ENCODE measurements at places on chromosomes 3 and 15. TPM values are rescaled to one million over a fixed set of nuclear protein-coding genes. Genes with fewer than 3 reads are reported as not detected.

The WDR49 gene
- polyA plus RNA-seq, result 0.20 TPM

The FES gene
- 12.6 TPM for polyA plus RNA-seq

The LHFPL4 gene
- polyA plus RNA-seq, result 0.05 TPM

The TRA2B gene
- polyA plus RNA-seq, result 154 TPM

The SOX14 gene
- polyA plus RNA-seq, result not detected

The CEP97 gene
- polyA plus RNA-seq, result 12.5 TPM

The ROBO2 gene
- 2.2 TPM for polyA plus RNA-seq

The SPATA16 gene
- not detected for polyA plus RNA-seq

- DNase-seq, result no peak
Measured at GRCh38 chr15:101723171-101723873, 951 bp downstream of the TARS3 start.

GRCh38 chr3:38371541-38372213 lies 25.1 kb downstream of the XYLB start:
- no peak for DNase-seq

DNA sequence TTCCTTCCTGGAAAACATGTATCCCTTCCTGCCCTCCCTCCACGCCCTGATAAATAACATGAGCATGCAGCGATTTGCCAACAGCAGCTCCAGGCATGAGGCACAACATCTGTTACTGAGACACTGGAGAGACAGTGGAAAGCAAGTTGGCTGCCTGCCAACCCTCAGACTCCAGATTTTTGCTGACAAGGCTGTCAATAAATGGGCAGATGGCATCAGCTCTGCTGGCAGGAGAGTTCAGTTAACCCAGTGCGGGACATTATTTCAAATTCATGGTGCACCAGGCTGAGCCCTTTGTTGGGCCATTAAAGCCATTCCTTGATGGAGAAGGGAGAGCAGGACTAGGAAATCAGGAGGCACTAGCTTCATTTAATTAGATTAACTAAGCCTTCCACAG lies 293.3 kb downstream of the MEX3B start:
- no peak for DNase-seq

- DNase-seq, result peak; percentile 32
Measured at GRCh38 chr15:66774001-66774814, 72.2 kb downstream of the SMAD6 start.

- no peak for DNase-seq
Measured at GRCh38 chr15:89958107-89958805, 42.9 kb upstream of the ZNF710 start.

DNA sequence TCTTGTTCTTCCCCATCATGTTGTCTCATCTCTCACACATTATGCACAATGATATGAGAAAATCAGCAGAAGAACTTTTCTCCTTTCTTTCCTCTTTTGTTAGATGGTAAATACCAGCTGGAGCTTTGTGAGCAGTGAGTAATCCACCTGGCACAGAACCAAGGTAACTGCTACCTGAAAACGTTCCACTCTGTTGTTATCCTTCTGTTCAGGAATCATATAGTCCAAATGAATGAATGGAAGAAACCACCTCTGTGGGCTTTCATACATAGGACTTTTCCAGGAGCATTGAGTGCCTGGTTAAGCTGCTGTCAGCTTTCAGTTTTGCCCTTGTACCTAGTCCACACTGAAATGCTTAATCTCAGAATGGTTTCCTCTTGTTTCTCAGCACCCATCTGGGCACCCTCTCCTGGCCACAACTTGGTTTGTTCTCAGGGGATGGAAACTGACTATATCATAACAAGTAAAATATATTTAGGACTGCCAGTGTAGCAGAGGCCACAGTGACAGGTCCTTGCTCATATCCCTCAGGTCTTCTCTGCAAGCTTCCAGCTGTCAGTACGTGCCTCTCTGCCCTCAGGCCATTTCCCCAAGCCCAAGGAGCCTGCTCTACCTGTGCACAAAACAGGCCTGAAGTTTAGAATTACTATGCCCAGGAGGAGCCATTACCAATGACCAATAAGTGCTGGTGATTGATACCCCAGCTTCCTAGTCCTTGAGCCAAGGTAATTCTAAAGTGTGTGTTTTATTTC lies 23.5 kb upstream of the SLC4A7 start:
- DNase-seq, result no peak

- DNase-seq, result no peak
Measured at GRCh38 chr15:61564785-61565184, 335.7 kb upstream of the RORA start.

DNA sequence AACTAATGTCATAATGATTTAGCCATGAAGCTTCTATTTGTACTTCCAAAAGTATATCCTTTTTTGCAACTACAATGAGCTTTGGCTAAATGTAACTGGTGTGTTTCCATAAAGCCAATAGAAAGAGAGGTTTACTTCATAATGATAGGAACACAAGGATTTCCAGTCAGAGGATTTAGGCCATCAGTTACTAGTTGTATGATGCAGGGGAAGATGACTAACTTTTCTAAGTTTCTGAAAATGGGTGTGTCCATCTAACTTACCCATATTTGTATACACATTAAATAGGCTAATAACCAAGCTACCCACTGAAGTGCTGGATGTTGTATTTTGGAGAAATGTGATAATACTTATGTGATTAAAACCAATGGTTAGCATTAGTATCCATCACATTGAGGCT lies 55.7 kb downstream of the SLC4A7 start:
- DNase-seq, result no peak

DNA sequence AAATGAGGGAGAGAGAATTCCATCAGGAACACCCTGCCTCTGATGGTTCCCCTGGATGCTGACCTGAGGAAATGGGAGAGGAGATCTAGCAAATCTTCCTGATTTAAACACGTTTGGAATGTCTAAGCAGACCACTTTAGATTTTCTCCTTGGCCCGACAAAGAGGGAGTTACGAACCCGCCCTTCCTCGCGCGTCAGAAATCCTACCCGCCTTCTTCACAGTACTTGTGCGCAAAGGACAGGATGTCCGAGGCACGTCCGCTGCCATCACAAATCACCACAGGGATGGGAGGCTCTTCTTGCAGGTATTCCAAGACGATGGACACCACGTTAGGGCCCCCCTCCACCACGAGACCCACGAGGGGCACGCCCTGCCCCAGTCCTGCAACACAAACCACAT lies 38.6 kb downstream of the TRPM1 start:
- no peak for DNase-seq

GRCh38 chr15:92071045-92071634 lies 217.6 kb downstream of the SLCO3A1 start:
- no peak for DNase-seq

GRCh38 chr3:191348098-191348497 lies 17.8 kb upstream of the UTS2B start:
- no peak for DNase-seq

DNA sequence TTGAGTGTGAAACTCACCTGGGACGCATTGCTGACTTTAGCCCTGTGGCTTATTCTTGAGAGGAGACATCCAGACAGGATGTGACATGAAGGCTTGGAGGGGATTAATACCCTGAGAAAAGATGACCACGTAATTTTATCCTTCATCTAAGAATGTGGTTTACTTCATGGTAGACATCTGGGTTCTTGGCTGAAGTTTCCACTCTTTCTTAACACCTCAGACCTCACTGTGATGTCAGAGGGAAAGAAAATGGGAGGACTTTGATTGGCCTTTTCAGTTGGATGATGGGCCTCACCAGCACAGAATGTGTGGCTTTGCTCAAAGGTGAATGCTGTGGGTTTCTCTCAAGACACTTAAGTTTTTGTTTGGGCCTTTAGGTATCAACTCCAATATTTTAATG lies 16.5 kb downstream of the GORASP1 start:
- no peak for DNase-seq

DNA sequence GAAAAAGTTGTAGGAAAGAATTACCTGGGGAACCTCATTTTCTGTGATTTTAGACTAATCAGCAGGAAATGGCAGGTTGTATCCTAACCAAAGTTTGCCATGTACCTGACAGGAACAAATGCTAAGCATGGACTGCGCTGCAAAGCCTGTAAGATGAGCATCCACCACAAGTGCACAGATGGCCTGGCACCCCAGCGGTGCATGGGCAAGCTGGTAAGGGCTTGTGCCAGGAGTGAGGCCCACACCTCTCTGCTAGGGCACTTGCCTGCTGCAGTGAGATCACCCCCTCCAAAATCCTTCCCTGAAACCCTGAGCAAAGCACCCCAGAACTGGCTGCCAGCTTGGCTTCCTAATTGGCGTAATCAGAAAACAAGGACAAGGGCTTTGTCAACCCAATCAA lies 102.6 kb downstream of the STAC start:
- no peak for DNase-seq

DNA sequence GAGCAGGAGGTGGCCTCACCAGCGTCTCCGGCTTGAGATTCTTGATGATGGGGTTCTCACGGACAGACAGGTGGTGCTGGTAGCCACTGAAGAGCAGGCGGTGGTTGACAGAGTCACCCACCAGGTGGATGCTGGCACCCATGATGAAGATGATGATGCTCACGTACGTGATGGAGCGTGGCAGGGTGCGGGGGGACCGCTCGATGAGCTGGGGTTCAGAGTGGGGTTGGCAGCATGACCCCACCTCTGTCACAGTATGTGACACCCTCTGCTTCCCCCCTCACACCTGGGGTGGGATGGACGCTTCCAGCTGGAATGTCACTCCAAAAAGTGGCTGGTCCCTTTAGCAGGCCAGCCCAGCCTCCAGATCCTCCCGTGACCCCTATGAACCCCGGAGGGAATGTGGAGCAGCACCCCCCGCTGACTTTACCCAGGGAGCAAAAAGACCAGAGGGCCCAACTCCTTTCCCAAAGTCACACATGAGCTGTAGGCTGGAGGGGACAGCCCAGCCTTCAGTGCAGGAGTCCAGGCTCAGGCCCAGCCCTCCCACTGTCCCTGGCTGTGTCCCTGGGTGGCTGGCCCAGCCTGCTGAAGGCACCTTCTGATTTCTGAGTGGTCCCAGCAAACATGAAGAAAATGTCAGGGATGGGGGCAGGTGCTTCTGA lies 6.7 kb upstream of the CALML4 start:
- DNase-seq, result no peak

DNA sequence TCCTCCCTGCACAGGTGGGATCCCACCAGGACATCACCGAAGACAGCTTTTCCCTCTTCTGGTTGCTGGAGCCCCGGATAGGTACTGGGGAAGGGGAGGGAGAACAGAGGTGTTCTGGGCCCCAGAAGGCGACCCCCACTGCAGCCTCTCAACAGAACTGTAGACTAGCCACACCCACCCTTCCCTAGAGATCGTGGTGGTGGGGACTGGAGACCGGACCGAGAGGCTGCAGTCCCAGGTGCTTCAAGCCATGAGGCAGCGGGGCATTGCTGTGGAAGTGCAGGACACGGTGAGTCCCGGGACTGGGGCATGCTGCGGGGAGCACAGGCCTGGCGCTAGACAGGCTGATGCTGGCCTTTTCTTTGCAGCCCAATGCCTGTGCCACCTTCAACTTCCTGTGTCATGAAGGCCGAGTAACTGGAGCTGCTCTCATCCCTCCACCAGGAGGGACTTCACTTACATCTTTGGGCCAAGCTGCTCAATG lies 809 bp downstream of the NDUFAF3 start:
- no peak for DNase-seq

- no peak for DNase-seq
Measured at GRCh38 chr15:68553994-68554720, 24.6 kb upstream of the CORO2B start.

GRCh38 chr3:119703820-119704531 lies 1.2 kb downstream of the CFAP91 start:
- DNase-seq, result no peak

DNA sequence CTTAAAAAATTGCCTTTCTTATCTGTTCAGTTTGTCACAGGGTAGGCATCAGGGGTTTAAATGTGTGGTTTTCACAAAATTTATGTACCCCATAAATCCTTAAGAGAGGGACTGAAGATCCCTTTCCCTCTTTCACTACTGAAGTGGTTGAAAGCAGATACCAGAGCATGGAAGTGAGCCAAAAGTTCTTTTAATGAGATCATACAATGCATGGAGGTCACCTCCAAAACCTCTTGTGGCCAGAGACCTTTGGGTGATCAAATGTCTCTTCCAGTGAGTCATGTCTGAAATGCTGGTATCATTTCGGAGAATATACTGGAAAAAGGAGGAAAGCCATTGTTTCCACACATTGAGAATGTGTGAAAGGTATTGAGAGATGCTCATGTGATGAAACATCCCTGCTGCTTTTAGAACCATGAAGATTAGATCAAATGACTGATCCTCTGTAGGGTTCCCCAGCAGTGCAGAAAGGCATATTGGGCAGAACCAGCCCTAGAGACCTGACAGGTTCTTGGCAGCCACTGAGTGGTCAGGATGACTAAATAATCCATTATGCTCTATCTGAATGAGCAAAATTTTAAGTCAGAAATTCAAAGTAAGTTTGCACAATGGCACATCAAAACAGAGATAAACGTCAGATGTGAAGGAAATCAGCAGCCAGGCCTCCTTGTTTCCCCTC lies 165.8 kb upstream of the SLC2A2 start:
- DNase-seq, result no peak

GRCh38 chr3:127658234-127658633 lies 14.5 kb upstream of the ABTB1 start:
- DNase-seq, result no peak

GRCh38 chr3:22496641-22497040 lies 706.5 kb upstream of the UBE2E2 start:
- DNase-seq, result no peak

- DNase-seq, result no peak
Measured at GRCh38 chr3:13883681-13884080, 3.8 kb upstream of the WNT7A start.

- DNase-seq, result no peak
Measured at GRCh38 chr3:12303534-12303933, 14.7 kb downstream of the PPARG start.

DNA sequence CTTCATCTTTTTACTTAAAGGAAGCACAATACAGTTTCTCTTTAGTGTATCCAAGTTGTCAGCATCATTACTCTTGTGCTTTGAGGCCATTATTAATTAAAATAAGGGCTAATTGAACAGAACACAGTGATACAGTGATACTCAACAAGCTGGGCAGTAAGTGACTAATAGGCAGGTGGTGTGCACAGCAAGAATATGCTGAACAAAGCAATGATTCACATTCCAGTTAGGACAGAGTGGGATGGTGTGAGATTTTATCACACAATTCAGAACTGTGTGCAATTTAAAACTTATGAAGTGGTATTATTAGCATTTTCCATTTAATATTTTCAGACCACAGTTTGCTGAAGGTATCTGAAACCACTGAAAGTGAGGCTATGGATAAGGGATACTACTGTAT lies 116.9 kb downstream of the PLOD2 start:
- no peak for DNase-seq

DNA sequence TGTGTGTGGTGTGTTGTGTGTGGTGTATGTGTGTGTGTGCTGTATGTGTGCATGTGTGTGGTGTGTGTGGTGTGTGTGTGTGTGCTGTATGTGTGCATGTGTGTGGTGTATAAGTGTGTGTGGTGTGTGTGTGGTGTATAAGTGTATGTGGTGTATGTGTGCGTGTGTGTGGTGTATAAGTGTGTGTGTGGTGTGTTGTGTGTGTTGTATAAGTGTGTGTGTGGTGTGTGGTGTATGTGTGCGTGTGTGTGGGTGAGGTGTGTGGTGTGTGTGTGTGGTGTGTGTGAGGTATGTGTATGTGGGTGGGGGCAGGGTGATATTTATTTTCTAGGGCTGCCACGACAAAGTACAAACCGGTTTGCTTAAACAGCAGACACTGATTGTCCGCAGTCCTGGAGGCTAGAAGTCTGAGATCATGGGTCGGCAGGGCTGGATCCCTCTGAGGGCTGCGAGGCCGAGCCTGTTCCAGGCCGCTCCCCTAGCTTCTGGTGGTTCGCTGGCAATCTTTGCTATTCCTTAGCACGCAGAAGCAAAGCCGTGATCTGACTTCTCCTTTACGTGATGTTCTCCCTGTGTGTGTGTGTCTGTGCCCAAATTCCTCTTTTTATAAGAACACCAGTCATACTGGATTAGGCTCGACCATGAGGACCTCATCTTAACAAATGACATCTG lies 160.2 kb downstream of the XXYLT1 start:
- DNase-seq, result no peak
